ENCODE measurements at places on chromosomes 1 and 21.

- DNase-seq, result no peak
Observed at GRCh38 chr1:89363638-89364536, at the start of gene GBP6. Gene GBP6, plus strand, starts transcription at chr1:89364059. Its CDS starts 4,493 bp downstream, at chr1:89368552.

DNA sequence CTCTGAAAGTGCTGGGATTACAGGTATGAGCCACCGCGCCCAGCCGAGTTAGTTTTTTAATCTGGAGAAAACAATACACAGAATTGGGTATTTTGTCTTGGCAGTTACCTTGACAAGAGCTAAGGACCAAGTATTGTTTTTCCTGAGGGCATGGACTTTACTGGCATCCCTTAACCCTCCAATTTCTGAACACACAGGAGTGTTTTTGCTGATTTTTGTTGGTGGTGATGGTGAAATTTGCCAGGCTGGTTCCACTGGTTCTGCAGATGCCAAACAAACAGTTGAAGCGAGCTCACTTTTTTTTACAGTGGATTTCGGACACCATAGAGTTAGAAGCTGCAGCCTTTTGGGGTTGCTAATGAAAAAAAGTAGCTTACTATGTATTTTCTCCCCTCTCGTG lies 37.2 kb upstream of the SH3D21 start:
- no peak for DNase-seq

- DNase-seq, result no peak
Observed at GRCh38 chr1:180916012-180916770, 3.5 kb downstream of the KIAA1614 start.

DNA sequence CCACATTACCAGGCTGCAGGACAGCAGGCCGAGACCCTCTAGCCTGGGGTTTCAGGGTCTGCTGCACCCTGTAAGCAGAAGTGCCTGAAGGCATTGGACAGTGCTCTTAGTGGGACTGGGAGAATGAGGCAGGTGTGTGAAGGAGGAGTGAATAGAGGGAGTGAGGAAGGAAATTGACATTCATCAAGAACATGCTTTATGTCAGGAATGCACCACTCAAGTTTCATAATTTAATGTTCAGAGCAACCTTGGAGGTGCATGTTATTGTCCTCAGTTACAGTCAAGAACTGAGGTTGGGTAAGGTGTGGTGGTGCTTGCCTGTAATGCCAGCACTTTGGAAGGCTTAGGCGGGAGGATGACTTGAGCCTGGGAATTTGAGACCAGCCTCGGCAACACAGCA lies 11.7 kb upstream of the GPR37L1 start:
- DNase-seq, result no peak

DNA sequence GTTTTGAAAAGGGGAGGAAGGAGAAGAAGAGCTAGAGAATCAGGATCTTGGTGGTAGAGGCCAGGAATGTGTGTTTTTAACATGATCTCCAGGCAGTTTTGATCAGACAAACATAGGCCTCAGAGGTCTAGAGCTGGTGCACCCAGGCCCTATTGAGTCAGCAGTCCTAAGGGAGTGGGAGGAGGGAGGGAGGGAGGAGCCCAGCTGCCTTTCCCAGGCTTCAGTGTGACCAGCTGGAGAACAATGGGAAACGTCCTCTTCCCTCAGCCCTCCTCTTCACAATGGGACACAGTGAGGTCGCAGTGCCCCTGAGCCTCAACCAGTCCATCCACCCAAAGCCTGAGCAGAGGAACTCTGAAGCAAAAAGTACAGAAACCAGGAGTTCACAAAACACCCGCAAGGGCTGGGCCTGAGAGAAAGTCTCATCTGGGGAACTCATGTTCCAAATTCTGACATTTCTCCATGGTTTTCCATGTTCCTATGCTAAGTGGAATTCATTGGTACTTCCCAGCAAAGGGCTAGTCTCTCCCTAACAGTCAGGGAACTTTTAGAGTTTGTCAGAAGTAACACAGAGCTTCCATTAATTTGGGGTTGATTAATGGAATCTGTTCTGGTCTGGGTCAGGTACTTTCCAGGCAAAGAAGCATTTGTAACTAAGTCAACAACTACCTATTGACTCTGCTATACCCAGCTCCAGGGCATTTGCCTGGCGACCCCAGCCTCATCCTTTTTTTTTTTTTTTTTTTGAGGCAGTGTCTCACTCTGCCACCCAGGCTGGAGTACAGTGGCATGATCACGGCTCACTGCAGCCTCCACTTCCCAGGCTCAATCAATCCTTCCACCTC lies 37.5 kb downstream of the ELAPOR1 start:
- no peak for DNase-seq

GRCh38 chr1:159943278-159943640 lies 2.2 kb downstream of the IGSF9 start:
- no peak for DNase-seq

- DNase-seq, result no peak
Observed at GRCh38 chr1:87904651-87905050, 576.0 kb downstream of the LMO4 start.

DNA sequence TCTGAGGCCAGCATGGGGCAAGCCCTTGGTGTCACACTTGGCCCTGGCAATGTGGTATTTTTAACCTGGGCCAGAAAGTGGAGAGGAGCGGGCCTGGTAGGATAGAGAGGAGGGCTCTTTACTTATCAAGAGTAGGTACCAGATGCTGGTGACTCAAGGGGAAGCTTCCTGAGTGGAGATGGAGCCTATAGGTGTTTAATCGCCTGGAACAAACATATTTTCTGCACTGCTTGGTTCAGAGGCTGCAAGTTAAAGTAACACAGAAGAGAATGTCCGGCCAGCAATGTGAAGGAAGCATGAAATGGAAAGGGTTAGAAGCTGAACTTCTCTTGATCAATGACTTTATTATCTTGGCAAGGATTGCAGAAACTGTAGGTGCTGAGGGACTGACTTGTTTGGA lies 74.3 kb downstream of the DDR2 start:
- DNase-seq, result no peak

- DNase-seq, result no peak
Observed at GRCh38 chr1:240811256-240811655, 199.3 kb upstream of the GREM2 start.

DNA sequence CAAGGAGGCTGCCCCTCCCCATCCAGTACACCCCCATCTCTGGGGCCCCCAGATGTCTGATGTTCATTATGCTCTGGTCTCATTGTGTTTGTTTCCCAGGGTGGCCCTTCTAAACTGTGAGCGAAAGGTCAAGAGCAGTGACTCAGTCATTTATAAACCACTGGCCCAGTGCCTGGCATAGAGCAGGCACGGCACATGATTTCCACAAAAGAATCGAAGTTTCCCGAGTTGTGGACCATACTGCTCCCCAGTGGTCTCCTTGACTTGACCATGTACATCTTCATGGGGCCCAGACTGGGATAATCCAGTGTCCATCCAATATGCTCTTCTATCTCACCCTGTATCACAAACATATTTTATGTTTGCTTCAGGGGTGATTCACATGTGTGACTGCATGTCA lies 153.3 kb downstream of the NR5A2 start:
- no peak for DNase-seq

- no peak for DNase-seq
Observed at GRCh38 chr1:6695868-6696267, 5.7 kb downstream of the DNAJC11 start.

DNA sequence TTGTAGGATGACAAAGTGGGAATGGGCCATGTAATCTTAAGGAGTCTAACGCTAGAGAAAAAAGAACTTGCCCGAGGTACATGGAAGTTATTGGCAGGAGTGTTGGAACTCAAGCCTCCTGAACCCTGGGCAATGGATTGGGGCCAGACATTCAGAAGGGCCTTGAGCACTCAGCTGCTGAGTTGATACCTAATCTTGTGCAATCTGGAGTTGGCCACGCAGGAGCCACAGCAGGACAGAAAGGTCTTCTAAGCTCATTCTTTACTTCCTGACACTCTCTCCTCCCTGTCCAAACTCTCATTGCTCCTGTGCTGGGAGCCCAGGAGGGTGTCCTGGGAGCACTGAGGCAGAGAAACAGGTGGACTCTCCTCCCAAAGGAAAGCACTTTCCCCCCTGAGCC lies 25.1 kb upstream of the CSF1 start:
- DNase-seq, result no peak

DNA sequence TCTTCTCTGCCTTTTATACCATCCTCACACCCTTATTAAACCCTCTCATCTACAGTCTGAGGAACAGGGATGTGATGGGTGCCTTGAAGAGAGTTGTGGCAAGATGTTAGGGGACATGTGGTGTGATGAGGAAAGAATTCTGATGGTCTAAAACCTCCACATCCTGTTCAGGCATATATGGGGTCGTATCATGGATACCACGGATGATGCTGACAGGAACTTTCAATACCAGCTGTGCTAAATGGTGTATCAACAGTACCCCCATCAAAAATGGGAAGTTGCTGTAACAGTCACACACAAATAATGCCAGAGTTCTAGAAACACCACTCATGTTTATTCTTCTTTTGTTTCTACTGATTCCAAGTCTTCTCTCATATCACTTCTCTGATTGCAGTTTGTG lies 12.9 kb downstream of the OR2T6 start:
- no peak for DNase-seq

DNA sequence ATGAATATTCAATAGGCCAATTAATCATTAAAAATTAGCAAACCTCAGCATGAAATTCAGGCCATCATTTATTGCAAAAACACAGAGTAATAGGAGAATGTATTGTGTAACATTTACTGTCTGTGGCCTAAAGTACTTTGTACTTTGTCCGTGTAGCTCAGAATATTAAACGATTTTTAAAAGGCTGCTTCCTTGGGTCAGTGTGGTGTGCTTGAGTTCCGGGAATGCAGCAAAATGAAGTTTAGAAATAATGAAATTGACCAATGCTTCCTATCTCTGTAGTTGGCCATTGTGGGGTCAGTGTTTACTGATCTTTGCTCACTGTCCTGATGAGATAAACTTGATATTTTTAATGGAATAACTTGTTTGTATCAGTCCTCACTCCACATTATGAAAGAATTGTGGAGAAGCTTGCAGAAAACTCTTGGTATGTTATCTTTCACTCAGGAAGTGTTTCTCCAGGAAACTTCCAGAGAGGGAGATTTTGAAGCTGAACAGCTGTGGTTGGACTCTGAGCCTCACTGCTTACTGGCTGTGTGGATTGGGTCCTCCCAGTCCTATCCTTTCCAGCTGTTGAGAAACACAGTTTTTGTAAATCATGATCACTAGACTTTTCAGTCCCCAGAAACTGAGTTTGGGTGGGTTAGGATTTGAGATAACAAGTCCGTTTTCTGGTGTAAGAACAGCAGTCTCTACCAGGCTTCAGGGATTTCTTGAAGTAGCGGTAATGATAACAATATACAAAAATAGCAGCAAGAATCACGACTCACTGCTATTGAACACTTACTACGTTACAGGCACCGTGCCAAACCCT lies 19.2 kb upstream of the MTARC1 start:
- no peak for DNase-seq

DNA sequence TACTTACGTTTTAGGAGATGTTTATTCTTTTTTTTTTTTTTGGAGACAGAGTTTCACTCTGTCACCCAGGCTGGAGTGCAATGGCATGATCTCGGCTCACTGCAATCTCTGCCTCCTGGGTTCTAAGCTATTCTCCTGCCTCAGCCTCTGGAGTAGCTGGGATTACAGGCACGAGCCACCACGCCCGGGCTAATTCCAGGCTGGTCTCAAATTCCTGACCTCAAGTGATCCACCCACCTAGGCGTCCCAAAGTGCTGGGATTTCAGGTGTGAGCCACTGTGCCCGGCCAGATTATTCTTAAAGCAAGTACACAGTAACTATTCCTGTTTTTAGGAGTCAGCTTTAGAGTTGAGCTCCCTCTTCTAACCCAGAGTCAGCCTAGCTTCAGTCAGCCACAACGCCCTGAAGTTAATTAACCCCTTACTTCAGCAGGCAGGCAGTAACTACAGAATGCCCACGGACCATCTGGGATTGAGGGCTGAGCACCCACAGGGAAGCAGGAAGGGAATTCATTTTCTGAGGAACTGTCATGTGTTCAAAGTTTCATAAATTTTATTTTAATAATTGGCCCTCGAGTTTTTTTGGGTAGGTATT lies 5.3 kb upstream of the ID3 start:
- no peak for DNase-seq

- DNase-seq, result no peak
Observed at GRCh38 chr1:5966543-5967205, 25.6 kb downstream of the NPHP4 start.

GRCh38 chr1:114286960-114287359 lies 133.3 kb upstream of the SYT6 start:
- DNase-seq, result no peak

GRCh38 chr1:86155807-86156565 lies 586 bp downstream of the COL24A1 start:
- no peak for DNase-seq

DNA sequence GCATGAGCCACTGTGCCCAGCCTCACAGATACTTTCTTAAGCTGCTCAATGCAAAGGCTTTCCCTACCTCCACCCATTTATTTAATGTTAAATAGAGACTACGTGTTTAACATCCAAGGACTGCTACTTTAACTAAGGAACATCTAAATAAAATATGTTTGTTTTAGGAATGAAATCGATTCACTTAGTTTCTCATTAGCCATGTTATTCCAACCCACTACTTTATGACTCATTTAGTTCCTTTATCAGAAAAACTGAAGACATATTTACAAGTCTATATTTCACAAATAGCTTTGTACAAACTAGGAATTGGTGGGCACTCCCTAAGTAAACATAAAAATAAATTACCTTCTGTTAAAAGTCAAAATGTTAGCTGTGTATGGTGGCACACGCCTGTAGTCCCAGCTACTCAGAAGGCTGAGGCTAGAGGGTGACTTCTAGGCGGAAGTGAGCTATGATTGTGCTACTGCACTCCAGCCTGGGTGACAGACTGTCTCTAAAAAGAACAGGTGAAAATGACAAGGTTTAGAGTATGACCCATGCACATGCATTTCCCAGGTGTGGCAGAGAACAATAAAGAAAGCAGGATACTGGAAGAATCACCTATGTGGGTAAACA lies 39.9 kb upstream of the AK4 start:
- no peak for DNase-seq

- DNase-seq, result no peak
Observed at GRCh38 chr21:23690316-23690715, 1917.0 kb downstream of the MRPL39 start.

- DNase-seq, result no peak
Observed at GRCh38 chr1:211929683-211930082, 99.1 kb upstream of the LPGAT1 start.

DNA sequence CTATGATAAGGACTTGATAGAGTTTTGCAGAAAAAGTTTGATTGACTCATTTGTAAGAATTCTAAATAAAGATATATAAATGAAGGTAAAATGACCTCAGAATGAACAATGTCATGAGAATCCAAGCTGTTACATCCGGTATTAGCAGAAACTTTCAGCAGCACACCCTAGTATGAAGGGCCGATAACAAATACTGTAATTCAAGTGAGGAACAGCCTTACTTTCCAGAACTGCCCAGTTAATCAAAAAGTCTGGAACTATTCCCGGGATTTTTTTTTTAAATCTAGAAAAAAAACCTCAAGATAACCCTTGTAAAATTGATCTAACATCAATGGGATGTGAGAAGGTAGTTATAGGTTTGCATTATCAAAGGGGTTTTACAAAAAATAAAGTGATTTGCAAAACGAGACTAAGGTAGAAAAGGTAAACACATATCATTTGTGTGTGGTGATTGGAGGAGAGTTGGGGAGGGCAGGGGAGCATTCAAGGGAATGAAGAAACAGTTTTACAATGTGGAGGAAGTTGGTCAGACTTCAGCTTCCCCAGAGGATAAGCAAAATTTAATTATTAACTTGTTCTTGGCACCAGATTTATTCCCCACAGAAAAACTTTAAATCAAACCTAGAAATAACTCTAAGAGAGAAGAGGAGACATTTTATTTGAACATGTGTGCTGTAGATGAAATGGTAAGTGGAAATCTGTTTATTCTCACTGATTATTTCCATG lies 75.9 kb upstream of the VCAM1 start:
- DNase-seq, result no peak
